AG04449 (cell line): ENCODE measurements at places on chromosomes 13 and 19.

DNA sequence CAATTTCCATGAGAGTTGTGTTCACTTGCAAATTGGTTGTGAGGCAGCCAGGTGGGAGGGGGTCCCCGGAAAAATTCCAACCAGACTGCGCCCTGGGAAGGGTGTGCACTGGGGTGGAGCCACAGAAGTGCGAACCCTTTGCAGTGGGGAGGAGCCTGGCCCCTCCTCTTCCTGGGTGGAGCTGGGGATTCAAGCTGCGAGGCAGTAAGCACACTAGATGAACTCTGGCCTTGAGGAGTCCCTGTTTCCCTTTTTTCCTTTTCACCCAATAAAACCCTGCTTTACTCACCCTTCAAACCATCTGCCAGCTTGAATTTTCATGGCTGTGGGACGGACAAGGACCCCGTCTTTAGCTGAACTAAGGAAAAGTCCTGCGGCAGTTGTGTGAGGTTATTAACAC lies 31.0 kb upstream of the MBNL2 start:
- no peak for DNase-seq

GRCh38 chr13:92158346-92158745 lies 759.9 kb downstream of the GPC5 start:
- no peak for DNase-seq

- no peak for DNase-seq
Observed at GRCh38 chr19:21608571-21608970, 103.2 kb downstream of the ZNF429 start.

DNA sequence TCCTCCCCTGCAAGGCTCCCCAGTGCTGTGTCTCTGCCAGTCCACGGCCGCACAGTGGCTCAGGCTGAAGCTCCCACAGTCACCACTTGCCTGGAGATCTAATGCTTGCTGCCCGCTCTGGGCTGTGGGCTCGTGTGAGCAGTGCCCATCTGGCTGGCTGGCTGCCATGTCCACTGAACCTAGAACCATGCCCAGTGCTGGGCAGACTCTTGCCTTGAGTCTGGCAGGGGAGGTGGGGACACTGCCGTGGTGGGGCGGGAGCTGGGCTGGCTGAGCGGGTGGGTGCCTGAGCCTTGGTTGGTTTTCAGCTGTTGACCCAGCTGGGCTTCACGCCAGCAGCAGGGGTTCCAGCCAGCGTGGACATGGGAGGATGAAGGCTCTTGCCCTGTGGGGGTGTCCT lies 52.3 kb downstream of the CRTC1 start:
- DNase-seq = no peak

- no peak for DNase-seq
Observed at GRCh38 chr13:93753639-93754038, 527.0 kb downstream of the GPC6 start.

DNA sequence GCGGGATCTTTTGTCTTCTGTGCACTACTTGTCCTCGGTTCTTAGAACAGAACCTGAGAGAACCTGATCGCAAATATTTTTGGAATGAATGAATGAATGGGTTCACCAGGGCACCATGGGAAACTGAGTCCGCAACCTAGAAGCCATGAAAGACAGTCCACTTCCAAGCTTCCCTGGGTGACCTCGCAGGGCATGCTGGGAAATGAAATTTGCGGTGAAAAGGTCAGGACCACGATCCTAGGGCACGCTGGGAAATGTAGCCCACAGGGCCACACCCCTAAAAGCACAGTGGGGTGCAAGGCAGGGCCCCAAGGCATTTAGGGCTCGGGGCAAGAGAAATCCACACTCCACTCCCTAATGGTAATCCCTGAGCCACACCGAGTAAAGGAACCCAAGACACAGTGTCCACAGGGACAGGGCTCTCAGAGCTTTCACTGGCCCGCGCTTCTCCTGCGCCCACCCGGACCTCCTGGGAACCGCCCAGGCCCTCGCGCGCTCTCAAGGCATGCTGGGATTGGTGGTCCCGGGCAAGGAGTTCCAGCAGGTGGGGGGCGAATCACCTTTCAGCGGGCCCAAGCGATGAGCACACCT lies 1.1 kb upstream of the PPP1R12C start:
- DNase-seq = no peak

DNA sequence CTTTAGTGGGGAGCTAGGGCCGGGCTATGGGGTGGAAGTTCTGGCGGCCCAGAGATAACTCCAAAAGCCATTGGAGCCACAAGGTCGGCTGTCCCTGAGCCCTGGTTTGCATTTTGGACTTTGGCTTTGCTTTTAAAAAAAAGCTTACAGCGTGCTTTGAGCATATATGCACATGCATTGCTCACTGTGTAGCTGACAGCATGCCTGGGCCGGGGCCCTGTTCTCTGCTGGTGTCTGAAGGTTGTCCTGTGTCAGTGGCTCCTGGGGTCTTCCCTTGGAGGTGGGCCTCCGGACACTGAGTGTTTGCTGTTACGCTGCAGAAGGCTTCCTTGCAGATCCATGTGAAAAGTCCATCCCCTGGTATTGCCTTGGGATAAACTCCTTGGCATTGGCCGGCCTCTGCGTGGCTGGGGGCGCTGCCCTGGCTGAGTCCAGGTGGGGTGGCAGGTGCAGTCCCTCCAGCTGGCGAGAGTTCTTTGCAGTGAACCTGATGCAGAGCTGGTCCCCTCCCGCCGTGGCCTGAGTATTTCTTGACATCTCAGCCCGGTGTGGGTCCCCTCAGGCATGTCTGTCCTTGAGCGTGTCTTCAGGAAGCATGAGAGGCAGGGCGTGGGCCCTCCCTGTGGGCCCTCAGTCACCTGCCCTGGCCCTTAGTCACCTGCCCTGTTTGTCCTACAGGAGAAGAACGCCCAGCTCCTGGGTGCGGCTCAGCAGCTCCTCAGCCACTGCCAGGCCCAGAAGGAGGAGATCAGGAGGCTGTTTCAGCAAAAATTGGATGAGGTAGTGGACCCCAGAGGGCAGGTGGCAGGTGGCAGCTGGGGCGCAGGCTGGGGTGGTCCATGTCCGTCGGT lies 23.0 kb downstream of the PLEKHJ1 start:
- DNase-seq = no peak

DNA sequence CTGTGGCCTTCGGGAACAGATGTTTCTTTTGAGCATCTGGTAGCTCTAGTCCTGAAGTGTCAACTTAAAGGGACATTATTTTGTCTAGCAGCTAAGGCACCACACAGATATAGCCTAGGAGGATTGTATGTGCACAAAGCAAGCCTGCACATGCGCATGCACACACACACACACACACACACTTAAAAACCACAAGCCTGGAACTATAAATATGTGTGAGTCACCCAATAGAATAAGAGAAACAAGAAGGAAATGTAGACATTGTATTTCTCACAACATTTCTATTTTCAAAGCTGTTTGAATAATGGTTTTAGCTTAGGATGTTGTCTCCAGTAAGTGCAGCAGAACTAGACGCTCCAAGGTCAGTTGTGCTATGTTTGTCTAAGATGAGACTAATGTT lies 516.5 kb downstream of the SUCLA2 start:
- DNase-seq = peak; percentile 67

DNA sequence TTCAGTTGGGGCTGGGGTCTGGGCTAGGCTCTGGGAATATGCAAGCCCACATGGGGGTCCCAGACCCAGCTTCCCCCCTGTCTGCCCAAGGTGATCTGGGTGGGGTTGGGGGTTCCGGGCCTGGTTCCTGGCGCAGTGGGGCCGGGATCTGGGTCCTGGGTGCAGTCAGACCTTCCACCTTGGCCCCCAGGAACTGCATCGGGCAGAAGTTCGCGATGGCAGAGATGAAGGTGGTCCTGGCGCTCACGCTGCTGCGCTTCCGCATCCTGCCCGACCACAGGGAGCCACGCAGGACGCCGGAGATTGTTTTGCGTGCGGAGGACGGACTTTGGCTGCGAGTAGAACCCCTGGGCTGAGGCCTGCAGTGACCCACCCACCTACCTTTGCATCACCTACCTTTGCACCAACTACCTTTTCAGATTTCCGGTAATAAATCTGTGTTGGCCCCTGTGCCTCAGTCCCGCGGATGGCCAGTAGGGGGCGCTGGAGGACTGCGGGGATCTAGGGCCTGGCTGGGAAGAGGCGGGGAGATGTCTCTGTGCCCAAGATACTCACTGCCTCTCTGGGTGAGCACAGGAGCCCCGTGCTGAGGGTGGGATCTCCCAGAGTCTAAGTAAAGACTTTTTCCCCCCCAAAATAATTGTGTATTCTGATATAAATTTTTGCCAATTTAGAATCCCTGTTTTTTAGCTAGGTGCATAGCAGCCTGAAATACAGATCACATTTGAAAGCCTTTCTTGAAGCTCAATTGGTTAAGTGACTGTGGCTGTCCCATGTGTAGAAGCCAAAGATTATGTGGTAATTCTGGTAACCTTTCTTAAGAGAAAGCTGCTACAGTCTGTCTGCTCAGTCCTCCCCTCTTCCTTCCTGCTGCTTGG lies 11.5 kb upstream of the CYP4F3 start:
- DNase-seq = no peak

- DNase-seq = no peak
Observed at GRCh38 chr19:56751078-56751489, 79.5 kb upstream of the ZNF835 start.

- no peak for DNase-seq
Observed at GRCh38 chr19:35169221-35169995, 14.9 kb downstream of the FXYD5 start.

- no peak for DNase-seq
Observed at GRCh38 chr13:111035861-111036260, 79.2 kb upstream of the ARHGEF7 start.

DNA sequence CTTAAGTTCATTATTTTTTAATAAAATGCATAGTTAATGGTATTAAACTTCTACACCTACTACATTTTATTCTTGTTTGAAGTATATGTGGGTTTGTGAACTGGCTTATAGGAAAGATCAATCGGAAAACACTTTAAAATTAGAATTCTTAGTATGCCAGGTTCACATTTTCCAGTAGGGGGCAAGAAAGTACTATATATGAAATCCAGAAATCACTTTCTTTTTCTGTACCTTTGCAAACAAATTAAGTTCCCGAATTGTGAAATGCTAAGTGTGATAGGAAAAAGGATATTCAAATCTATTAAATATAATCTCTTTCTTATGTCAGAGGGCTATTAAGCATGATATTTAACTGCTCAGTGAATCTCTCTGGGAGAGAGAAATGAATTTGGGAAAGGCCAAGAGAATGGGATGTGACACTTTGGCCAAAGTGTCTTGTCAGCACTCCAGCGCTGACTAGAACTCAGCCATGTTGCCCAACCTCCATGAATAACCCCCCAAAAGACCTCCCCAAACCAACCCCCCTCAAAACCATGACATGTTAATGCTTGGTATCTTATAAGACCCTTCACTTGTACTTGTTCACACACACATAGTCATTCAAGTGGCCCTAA lies 122.6 kb upstream of the SLC10A2 start:
- DNase-seq = no peak

DNA sequence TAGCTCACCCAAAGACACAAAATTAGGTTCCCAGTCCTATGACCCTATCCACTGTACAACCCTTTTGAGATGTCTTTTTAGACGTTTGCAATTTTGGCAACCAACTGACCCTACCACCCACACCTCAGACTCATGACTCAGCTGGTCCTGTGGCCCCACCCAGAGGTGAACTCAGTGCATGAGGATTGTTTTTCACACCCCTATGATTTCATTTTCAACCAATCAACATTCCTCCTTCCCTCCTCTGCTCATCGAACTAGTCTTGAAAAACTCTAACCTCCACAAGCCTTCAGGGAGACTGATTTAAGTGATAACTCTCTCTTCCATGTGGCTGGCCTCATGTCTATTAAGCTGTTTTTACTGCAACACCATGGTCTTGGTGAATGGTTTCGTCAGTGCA lies 350.7 kb downstream of the UQCRFS1 start:
- DNase-seq = no peak

- no peak for DNase-seq
Observed at GRCh38 chr13:22757530-22758120, 423.2 kb upstream of the SGCG start.

- no peak for DNase-seq
Observed at GRCh38 chr13:97310809-97311436, 88.8 kb downstream of the MBNL2 start.

GRCh38 chr13:110254751-110255553 lies 52.0 kb downstream of the COL4A1 start:
- no peak for DNase-seq

DNA sequence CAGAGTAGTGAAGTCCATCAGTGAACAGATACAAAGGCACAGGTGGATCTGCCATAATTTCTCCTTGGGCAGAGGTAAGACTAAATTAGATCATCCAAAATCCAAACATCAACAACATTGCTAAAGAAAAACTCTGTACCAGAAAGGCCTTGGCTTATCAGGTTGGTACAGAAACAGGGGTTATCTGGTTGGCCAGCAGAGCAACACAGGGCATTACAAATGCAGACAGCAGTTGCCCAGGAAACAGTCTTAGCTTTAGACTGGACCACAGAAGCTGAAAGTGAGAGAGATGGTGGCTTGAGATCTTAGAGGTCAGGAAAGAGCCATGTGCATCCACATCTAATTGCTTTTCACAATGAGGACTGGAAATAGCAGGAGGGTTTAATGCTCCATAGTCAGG lies 26.6 kb upstream of the DGKH start:
- no peak for DNase-seq

- DNase-seq = no peak
Observed at GRCh38 chr19:35544110-35544802, 1.2 kb upstream of the TMEM147 start.

DNA sequence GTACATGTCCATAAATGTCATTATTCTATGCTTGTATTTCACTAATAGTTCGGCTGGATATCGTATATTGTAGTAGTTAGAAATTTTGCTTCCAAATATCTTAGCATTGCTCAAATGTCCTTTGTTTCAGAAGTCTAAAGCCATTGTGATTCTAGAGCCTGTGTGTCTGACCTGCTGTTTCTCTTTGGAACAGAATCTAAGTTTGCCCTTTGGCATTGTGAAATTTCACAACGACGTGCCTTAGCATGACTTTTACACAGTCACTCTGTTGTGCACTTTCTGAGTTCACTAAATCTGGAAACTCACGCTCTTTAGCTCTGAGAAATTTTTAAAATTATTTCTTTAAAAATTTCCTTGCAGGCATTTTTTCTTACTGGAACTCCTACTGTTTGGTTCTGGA lies 152.2 kb downstream of the TBC1D4 start:
- no peak for DNase-seq

DNA sequence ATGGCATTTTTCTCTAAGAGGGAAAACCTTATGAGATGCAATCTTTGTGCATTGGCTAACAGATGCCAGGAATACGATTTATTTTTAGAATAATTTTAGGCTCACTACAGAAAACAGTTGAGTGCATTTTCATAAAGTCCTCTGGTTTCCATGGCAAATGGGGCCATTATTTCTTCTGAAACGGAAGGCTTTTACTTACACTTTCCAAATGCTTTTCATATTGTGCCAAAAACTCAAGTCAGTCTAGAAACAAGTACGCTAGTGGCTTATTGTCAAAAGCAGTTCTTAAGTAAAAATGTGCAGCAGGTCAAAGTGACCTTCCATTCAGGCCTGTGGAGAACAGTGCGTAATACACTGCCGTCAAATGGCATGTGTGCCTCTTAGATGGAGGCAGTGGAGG lies 628.7 kb downstream of the EFNB2 start:
- no peak for DNase-seq

GRCh38 chr19:42427313-42427712 lies at the start of gene LIPE:
TSS of gene LIPE (minus strand) at chr19:42427388. CDS start at chr19:42427149, 239 bp downstream.
- DNase-seq = no peak
